ENCODE measurements at places on chromosomes 7 and 10. TPM values are rescaled to one million over a fixed set of nuclear protein-coding genes. Genes with fewer than 3 reads are reported as not detected.

GRCh38 chr10:131786756-131787605, 113.8 kb upstream of the PPP2R2D start:
- DNase-seq: peak; percentile 12

- peak; percentile 36 for DNase-seq
These were observed 66.4 kb downstream of the MINDY4 start for GRCh38 chr7:30837581-30837980.

The CFAP43 gene
- total RNA-seq: not detected

The AZGP1 gene
- total RNA-seq: not detected

- no peak for DNase-seq
These were observed 260.9 kb upstream of the BMPER start for GRCh38 chr7:33644489-33644888.

The CPN1 gene
- not detected for total RNA-seq

DNA sequence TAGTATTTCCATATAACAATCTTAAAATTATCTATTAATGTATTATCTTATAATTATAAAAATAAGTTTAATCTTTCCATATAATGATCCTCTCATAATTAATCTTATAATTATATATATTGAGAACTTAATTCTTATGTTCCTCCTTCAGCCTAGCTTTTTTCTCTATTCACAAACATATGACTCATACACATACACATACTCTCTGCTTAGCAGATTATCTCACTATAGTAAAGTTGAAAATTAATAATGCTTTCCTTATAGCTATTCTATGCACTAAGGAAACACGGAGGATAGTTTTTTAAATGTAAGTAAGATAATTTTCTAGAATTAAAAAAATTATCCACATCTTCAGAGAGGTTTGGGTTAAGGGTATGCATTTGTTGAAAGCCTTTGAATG, 47.7 kb upstream of the ITGB8 start:
- no peak for DNase-seq
